ENCODE measurements at places on chromosomes 6 and 20. TPM values are rescaled to one million over a fixed set of nuclear protein-coding genes. Genes with fewer than 3 reads are reported as not detected.

GRCh38 chr6:106609699-106610098 is 19.6 kb downstream of the RTN4IP1 start:
- no peak for DNase-seq

TMC2 gene
- polyA plus RNA-seq = 0.44 TPM

DNA sequence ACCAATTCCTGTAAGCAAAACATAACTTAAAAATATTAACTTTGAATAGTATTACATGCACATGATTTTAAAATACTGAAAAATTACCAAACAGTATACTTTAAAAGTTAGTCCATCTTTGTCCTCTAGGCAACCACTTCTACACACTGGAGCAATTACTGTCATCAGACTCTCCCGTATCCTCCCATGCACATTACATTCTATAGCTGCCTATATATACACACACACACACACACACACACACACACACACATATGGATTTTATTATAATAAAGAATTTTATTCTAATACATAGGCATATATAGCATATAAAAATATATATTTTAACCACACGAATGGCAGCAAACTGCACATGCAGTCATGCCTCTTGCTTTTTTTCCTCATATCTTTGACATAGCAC is 8.2 kb downstream of the REV3L start:
- DNase-seq = no peak

- DNase-seq = no peak
Observed at GRCh38 chr20:63703976-63704748, 3.6 kb downstream of the ARFRP1 start.

Data from left renal pelvis (tissue), 4 donors.